NCI-H1694 treated with DMSO at 0.1 percent for 48 hours (cell line): ENCODE measurements at places on chromosomes 1 and 21.

DNA sequence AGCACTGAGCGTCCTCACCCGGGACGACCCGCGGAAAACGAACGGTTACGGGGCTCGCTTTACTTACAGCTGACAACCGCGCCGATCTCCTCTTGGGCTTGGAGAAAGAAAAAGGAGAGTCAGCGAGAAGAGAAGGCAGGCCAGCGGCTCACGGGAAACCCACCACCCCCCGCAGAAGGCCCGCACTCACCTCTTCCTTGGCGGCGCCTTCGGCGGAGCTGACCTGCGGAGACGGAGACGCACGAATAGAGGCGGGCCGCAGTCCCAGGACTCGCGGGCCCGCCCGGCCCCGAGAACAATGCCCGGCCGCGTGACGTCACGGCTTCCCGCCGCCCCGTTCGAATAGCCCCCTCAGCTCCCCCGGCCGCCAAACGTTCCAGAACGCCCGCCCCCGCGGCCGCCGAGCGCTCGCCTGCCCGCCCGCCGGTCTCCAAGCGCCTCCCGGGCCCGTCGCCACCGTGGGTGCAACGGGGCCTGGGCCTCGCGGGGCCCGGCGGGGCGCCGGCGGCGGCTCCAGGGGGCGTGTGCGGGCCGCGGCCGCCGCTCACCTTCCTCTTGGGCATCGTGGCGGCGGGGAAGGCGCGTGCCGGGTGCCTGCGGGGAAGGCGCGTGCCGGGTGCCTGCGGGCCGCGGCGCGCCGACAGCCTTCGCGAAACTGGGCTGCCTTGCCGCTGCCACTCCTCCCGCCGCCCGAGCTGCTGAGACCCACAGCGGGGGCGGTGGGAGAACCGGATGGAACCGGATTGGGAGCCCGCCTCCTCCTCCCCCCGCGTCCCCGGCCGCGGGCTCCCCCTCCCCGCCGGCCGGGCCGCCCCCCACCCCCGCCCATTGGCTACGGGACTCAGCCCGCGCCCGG is at the start of gene HMGN1:
TSS of gene HMGN1 (minus strand) at position 734 of the 856 bp plus-strand sequence. CDS start at position 563, 171 bp downstream.
- DNase-seq = peak; percentile 92

- DNase-seq = no peak
Measured at GRCh38 chr1:202852163-202852904, 36.6 kb downstream of the RABIF start.

DNA sequence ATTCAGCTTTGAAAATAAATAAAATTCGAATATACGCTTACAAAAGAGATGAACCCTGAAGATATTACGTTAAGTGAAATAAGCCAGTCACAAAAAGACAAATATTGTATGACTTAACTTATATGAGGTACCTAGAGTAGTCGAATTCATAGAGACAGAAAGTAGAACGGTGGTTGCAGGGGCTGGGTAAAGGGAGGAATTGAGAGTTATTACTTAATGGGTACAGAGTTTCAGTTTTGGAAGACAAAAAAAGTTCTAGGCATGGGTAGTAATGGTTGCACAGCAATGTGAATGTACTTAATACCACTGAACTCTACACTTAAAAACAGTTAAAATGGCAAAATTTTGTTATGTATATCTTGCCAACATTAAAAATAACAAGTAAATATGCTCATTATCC is 48.6 kb upstream of the ZNHIT6 start:
- DNase-seq = no peak

DNA sequence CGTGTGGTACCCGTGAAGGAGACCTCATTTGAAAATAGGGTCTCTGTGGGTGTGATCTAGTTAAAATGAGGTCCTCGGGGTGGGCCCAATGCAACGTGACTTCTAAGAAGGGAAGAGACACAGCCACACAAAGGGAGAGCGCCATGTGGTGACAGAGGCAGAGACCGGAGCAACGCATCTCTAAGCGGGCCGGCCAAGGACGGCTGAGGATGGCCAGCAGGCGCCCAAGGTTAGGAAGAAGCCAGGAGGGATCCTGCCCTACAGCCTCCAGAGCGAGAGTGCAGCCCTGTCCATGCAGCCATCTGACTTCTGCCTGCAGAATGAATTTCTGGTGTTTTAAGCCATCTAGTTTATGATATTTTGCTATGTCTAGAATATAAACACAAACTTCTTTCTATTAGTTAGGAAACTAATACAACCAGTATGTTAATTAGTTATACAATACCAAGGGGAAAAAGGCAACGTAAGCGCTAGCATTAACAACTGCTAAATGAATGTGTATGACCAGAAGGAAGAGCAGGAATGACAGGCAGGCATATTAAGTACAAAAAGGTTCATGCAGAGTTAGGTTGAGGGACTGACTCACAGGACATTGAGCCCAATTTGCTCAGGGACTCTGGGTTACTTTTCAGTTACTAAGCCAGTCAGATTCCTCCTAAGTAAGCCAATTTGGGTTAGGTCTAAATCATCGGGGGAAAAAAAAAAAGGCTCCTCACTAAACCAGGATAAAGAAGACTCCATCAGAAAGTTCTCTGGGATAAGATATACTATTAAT is 4.1 kb downstream of the CEP104 start:
- no peak for DNase-seq

- no peak for DNase-seq
Measured at GRCh38 chr1:230119340-230119739, 52.3 kb downstream of the GALNT2 start.

GRCh38 chr1:906600-907420 is 16.9 kb upstream of the SAMD11 start:
- no peak for DNase-seq

DNA sequence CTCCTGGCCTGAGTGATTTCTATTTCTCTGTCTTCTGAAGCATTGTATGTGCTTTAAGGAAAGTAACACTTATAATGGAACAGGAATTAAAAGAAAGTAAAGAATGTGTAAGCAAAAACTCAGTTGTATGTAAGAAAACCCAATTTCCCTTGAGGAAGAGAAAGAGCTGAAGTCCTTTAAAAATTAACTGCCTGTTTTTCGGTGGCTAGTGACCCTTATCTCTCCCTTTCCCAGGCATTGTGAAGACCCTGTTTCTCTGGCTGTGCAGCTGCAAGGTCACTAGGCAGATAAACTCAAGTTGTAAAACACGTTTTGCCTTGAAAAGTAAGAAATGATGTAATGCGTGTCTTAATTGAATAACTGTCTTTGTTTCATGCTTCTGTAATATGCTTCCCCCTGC is 8.5 kb downstream of the MYOM3 start:
- DNase-seq = no peak

- no peak for DNase-seq
Measured at GRCh38 chr1:223748405-223748772, 36.0 kb downstream of the CAPN2 start.

GRCh38 chr1:184634296-184634695 is 120.4 kb downstream of the EDEM3 start:
- DNase-seq = no peak

DNA sequence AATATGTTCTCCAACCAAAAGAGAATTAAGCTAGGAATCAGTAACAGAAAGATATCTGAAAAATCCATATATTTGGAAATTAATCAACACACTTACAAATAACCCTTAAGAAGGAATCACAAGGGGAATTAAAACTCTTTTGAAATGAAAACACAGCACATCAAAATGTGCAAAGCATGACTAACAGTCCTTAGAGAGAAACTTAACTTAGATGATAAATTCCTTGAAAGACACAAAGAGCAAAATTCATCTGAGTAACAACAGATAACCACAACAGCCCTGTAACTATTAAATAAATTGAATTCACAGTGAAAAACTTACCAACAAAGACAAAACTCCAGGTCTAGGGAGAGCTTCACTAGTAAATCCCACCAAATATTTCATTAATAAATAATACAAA is 283.8 kb downstream of the SDCCAG8 start:
- DNase-seq = no peak

GRCh38 chr1:25927521-25928265 is 21.5 kb upstream of the STMN1 start:
- DNase-seq = peak; percentile 82

DNA sequence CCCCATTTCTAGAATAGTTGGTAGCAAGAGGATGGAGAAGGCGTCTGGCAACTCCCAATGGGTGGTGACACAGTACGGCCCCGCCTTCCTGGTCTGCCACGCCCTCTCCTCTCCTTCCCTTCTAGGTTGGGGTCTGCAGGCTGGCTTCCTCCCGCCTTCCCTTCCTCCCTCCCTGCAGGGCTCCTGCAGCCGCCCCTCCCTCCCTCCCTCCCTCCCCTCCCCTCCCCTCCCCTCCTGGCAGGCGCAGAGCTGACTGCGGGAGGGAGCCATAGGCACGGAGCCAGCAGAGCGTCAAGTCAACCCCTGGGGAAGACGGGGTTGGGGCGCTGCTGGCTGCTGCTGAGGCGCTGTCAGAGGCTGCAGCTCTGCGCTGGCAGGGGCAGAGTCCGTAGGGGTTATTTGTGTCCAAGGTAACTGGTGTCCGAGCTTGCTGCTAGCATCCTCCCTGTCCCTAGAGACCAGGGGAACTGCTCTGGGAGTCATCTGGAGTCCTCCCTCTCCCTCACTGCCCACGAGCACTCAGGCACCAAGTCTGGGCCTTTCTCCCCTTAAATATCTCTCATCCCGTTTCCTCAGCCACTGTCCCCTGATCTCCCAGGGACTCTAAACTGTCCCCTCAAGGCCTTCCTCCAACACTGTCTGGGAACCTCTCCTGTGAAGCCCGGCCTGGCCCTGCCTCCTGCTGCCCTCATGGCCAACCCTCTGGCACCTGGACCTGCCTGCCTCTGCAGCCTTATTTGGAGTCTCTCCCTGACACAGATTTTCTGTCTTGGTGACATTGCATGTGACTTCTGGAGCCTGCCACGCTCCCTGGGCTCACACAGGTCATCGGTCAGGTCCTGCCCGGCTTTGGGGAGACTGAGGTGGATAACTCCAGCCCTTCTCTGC is 57.4 kb upstream of the ACOT11 start:
- peak; percentile 31 for DNase-seq
